Stimulated activated CD4-positive, alpha-beta T cell treated with anti-CD3 and anti-CD28 coated beads, Interleukin-1b, Interleukin-23, amount 100 ng/mL, for 24 hours (primary cell): ENCODE measurements at places on chromosomes 1 and 21.
A peak's percentile ranks its signal among the peaks of the same experiment; 100 is the strongest.

GRCh38 chr1:168598892-168599291 is 22.5 kb downstream of the XCL1 start:
- DNase-seq = no peak

- DNase-seq = no peak
Measured at GRCh38 chr1:172467446-172467845, 23.6 kb upstream of the PIGC start.

- no peak for DNase-seq
Measured at GRCh38 chr1:11757047-11757446, 4.9 kb upstream of the C1orf167 start.

DNA sequence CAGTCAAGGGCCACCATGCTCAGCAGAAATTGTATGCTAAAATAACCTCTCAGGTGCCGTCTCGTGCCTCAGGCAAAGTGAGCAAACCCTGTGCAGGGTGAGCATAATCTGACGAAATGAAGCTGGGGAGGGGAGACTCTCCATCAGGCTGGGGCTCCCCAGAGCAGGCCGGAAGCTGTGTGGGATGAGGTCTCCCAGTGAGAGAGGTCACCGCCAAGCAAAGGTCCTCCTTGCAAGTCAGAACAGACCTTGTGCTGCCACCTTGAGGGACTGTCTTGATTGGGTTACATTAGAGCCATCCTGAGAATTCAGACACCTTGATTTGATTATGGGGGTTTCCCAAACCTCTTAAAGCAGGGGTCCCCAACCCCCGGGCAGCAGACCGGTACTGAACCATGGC is 64.2 kb downstream of the ZNF684 start:
- no peak for DNase-seq

- no peak for DNase-seq
Measured at GRCh38 chr1:221294242-221294641, 415.0 kb downstream of the HLX start.

DNA sequence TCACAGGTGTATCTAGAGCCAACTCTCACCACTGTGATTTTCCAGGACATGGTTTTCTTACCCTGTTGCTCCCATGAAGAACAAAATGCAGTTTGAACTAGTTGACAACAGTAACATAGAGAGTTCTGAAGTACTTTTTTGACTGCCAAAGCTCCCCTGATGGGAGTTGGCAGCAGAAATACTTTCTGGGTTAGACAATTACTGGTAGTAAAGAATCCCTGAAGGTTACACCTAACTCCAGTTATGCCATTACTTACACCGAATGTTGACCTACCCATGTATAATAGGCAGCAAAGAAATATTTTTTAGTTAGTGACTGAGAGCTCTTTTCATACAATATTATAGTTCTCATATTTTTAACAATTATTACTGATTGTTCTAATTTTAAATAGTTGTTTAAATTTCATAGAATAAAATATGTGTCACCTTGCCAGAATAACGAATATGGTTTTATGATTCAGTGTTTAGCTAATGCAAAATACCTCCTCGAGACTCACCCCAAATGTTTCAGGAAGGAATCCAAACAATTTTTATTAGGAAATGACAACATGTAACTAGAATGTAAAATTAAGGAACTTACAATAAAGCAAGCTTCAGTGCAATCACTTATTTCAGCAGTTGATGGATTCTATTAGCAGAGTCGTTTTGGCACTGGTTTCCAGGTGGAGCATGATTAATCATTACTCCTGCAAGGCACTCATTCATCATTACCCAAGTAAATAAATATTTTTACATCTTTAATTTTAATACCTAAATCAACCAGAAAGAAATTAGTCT is 237.6 kb downstream of the MRPL39 start:
- DNase-seq = no peak

GRCh38 chr1:95578462-95578861 is 344.5 kb downstream of the RWDD3 start:
- no peak for DNase-seq

DNA sequence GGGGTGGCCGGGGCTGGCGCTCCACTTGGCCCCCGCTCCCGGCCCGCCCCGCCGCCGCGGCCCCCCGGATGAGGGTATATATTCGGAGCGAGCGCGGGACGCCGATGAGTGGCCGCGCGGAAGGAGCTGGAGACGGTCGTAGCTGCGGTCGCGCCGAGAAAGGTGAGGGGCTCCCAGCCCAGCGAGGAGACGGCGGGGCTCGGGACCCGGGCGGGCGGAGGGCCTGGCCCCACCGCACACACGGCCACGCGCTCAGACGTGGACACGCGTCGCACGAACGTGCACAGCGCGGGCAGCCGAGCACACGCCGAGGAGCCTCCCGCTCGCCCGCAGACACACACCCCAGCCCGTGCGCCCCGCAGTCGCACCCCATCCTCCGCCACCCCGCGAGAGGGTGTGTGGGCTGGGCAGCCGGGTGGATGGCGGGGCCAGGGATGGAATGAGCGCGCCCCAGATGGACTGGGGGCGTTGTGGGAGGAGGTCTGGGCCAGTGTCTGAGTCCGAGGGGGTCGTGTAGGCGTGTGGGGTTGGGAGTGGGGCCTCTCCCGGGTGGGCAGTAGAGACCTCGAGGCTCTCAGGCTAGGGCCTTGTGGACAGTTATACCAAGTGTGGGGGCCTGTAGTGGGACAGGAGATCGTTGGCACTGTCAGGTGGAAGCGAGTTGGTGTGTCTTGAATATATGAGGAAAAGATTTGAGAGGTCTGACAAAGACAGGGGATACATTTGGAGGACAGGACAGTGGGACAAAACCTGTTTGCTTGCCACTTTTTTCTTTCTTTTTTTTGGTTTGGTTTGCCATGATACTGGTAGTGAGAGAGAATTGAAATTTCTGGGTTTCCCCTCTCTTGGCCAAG is at the start of gene UAP1:
Gene UAP1, plus strand, starts transcription at position 107 of the 854 bp plus-strand sequence. CDS start 4,347 bp downstream, outside the sequence.
- peak; percentile 1 for DNase-seq

DNA sequence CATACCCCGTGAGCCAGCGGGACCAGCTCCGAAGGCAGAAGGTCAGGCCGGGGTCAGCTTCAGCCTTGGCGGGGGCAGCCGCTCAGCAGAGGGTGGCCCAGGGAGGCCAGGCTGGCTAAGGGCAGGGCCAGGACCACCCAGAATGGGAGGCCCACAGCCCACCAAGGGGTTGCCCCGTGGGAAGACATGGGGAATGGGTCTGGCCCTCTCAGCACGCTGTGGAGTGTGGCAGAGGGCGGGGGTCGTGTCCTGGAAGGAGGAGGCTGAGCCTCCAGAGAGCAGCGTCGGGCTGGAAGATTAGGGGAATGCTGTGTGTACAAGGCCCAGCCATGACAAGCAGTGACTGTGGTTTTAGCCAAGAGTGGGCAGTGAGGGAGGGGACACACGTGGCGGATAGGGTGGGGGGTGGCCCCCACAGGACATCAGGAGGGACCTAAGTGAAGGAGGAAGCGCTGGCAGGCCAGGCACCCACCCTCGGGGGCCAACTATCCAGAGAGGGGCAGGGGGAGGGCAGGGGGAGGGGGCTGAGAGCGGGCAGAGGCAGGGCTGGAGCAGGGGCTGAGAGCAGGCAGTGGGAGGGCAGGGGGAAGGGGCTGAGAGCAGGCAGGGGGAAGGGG is 43.9 kb upstream of the POFUT2 start:
- no peak for DNase-seq

GRCh38 chr1:193634470-193634869 is 448.1 kb upstream of the B3GALT2 start:
- DNase-seq = no peak

- no peak for DNase-seq
Measured at GRCh38 chr1:84998642-84999280, 1.8 kb upstream of the MCOLN2 start.

DNA sequence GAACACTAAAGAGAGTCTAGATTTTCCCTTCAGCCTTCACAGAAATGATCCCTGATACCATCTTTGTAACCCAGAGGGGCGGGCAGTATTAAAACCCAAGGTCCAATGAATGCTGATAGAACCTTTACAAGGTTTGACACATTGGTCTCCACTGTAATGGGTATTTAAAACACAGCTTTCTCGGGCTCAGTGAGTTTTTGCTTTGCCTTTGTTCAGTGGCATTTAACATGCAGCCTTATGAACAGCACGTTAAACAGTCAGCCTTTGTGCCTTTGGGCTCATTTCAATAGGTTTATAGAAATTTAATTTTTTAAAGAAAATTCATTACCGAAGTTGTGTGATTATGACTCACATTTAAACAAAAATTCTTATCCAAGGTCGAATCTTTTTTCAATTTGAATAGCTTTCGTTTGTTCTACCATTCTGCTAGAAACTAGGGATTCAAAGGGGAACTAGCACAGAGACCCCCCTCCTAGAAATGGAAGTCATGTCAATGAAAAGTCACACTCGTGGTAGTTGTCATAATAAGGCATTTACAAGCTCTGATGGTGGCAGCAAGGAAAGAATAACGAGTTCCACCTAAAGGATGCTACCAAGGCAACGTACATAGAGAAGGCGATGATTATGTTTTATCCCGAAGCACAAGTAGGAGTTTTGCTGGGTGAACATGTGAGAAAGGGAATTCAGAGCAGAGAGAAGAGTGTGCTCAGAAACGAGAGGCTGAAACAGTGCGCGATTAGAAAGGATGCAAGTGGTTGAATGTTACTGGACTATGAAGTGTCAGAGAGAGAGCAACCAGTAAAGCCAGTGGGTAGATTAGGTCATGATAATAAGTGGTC is 66.2 kb downstream of the SGIP1 start:
- DNase-seq = no peak
